Lung (tissue), 17 donors: ENCODE measurements at places on chromosomes 3 and 15. TPM values are rescaled to one million over a fixed set of nuclear protein-coding genes. Genes with fewer than 3 reads are reported as not detected.
A peak's percentile ranks its signal among the peaks of the same experiment; 100 is the strongest.

DNA sequence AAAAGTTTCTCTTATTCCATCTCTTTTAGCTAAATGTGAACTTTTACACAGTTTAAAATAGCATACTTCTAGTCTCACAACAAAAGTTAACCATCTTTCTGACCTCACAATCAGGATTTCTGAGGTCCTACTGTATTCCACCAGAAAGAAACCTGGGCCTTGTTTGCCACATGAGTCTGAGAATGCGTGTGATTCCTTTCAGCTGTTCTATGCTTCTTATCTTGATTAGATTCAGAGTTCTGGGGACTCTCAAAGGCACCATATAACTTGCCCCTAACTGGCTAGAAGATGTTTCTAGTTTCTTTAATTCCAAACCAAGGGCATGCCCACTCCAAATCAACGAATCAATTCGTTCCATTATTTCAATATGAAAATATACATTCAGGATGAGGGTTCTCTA lies 131.1 kb downstream of the ATP8B4 start:
- H3K4me1 ChIP-seq, result peaks cover 9% of the 10 kb centered on the region
- no peak for DNase-seq
- H3K27ac ChIP-seq, result no peak overlapping the region
- H3K27me3 ChIP-seq, result no peaks in the 10 kb centered on the region
- no peaks in the 10 kb centered on the region for H3K36me3 ChIP-seq
- no peak overlapping the region for H3K4me3 ChIP-seq

DNA sequence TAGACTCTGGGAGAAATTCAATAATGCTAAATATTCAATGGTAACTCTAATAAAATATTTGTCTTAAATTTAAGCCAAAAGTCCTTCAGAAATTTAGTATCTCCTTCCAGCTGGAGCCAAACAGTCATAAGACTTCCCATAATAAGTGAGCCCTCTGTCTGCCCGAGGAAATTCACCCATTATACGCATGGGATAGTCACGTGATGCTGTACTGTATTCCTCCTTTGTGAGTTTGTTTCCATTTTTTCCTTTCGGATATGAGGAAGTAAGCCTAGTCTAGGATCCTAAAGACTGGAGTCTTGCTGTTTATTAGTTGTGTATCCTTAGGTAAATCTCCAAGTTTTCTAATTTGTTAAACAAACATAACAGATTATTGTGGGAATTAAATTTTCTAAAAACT lies 110.4 kb upstream of the PLAAT1 start:
- no peak overlapping the region for H3K4me3 ChIP-seq
- DNase-seq, result no peak
- no peaks in the 10 kb centered on the region for H3K27me3 ChIP-seq
- H3K27ac ChIP-seq, result no peak overlapping the region
- peaks cover 4% of the 10 kb centered on the region for H3K4me1 ChIP-seq
- H3K36me3 ChIP-seq, result no peaks in the 10 kb centered on the region

DNASE1L3 gene
- 2.2 TPM for total RNA-seq

DNA sequence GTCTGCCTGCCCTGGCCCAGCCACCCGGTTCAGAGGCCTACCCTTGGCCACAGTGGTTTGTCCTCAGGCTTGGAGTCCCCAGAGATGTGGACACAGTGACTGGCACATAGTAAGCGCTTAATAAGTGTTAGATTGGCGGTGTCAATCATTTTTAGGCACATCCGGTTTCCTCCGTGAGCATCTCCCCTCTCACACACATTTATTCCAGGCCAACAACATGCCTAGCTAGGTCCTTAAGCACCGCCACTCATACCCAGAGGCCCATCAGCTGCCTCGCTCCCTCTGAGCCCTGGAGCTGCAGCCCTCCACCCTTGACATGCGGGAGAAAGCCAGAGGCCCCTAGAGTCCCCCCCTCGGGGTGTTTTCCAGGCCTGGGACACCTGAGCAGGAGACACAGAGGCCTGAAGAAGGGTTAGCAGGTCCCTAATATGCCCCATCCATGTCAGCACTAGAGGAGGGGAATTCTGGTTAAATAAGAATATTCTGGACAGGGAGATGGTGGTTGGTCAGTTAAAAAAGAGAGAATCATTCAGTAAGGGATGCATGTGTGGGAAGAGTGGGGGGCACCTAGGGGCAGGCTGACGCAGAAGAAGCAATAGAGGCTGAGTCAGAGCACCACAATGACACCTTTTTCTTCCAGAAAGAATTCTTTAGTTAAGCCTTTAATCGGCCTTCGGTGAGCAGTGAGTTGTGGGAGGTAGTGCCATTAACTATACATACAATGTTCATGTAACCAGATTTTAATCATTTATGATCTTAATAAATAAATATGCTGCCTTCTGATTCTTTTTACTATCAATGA lies 22.3 kb downstream of the NR2F2 start:
- DNase-seq, result no peak
- H3K36me3 ChIP-seq, result no peaks in the 10 kb centered on the region
- H3K27me3 ChIP-seq, result peaks cover 45% of the 10 kb centered on the region

GRCh38 chr3:50050361-50050760 lies 38.4 kb upstream of the RBM5 start:
- no peak for DNase-seq
- H3K27me3 ChIP-seq, result no peaks in the 10 kb centered on the region

- H3K4me3 ChIP-seq, result no peak overlapping the region
- DNase-seq, result no peak
- no peaks in the 10 kb centered on the region for H3K4me1 ChIP-seq
- no peaks in the 10 kb centered on the region for H3K27me3 ChIP-seq
These were observed 18.6 kb upstream of the SENP7 start for GRCh38 chr3:101531473-101532086.

DNA sequence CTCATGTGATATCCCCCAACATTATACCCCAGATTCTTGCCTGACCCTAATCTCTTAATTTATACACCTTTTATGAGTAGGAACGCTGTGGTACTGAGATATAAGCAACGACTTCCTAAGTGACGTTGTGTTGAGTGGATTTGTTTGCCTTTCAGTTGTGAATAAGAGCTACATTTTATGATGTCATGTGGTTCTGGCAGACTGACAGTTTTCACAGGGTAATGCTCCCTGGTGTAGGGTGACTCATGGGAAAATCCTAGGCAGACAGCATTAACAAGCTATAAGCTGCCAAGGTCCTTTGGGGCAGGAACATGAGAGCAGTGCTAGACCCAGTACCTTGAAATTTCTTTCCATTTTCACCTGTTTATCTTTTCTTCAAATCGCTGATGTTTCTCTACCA lies 11.2 kb downstream of the C3orf52 start:
- H3K4me3 ChIP-seq, result no peak overlapping the region
- H3K36me3 ChIP-seq, result no peaks in the 10 kb centered on the region
- H3K27ac ChIP-seq, result no peak overlapping the region
- peak; percentile 73 for DNase-seq
- H3K27me3 ChIP-seq, result no peaks in the 10 kb centered on the region

GRCh38 chr15:93658026-93658816 lies 569.2 kb upstream of the RGMA start:
- DNase-seq, result no peak
- no peaks in the 10 kb centered on the region for H3K36me3 ChIP-seq
- no peak overlapping the region for H3K27ac ChIP-seq
- H3K4me1 ChIP-seq, result no peaks in the 10 kb centered on the region

GRCh38 chr3:71549951-71550350 lies 33.6 kb downstream of the FOXP1 start:
- H3K4me1 ChIP-seq, result peaks cover 6% of the 10 kb centered on the region
- DNase-seq, result no peak
- no peaks in the 10 kb centered on the region for H3K36me3 ChIP-seq
- H3K27me3 ChIP-seq, result no peaks in the 10 kb centered on the region
- H3K4me3 ChIP-seq, result no peak overlapping the region
- no peak overlapping the region for H3K27ac ChIP-seq

GRCh38 chr15:68292157-68292781 lies 14.7 kb downstream of the FEM1B start:
- peaks cover 5% of the 10 kb centered on the region for H3K36me3 ChIP-seq
- no peak overlapping the region for H3K4me3 ChIP-seq
- H3K27ac ChIP-seq, result no peak overlapping the region
- H3K27me3 ChIP-seq, result no peaks in the 10 kb centered on the region
- H3K4me1 ChIP-seq, result no peaks in the 10 kb centered on the region
- no peak for DNase-seq

- no peaks in the 10 kb centered on the region for H3K27me3 ChIP-seq
- H3K36me3 ChIP-seq, result no peaks in the 10 kb centered on the region
- H3K4me1 ChIP-seq, result peaks cover under 1% of the 10 kb centered on the region
- H3K27ac ChIP-seq, result peak overlapping the region; percentile 66
- H3K4me3 ChIP-seq, result no peak overlapping the region
These were observed 144.2 kb downstream of the ANO10 start for GRCh38 chr3:43477600-43477999.

DNA sequence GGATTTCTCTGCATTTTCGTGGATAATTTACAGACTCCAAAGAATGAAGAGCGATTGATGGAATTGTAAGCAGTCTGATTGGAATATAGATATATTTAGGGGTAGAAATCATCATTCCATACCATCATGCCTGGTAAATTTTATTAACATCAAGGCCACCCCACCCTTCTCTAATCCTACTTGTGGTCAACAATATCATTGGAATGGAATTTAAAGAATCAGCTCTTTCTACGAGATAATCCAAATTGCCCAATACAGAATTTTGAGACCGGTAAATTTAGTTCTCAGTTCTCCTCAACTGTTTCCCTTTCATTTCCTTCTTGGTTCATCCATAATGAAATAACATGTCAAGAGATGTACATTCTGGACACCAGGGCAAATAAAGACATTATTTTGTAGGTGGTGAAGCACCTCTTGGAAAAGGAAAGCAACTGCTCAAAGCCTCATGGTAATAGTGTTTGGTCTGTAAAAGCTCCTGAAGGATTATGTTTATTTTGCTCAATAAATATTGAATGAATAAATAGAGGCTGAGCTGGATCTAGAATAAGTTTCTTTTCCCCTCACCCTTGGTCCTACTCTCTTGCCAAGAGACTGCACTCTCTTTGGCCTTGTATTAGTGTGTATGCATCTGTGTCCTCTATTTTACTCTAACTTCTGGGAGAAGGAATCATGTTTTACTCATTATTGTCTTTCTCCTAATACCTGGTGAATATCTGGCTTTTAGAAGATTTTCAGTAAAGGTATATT lies 133.7 kb upstream of the BCL6 start:
- H3K27me3 ChIP-seq, result no peaks in the 10 kb centered on the region
- H3K4me1 ChIP-seq, result no peaks in the 10 kb centered on the region
- H3K36me3 ChIP-seq, result no peaks in the 10 kb centered on the region
- no peak overlapping the region for H3K4me3 ChIP-seq

- no peaks in the 10 kb centered on the region for H3K27me3 ChIP-seq
- no peaks in the 10 kb centered on the region for H3K36me3 ChIP-seq
- no peak overlapping the region for H3K27ac ChIP-seq
- no peak for DNase-seq
- no peak overlapping the region for H3K4me3 ChIP-seq
- no peaks in the 10 kb centered on the region for H3K4me1 ChIP-seq
These were observed 68.5 kb downstream of the KCNH8 start for GRCh38 chr3:19216669-19217337.

CCK gene
- 0.28 TPM for total RNA-seq

PTPN23 gene
- total RNA-seq, result 52.3 TPM
